SJSA1 (cell line): ENCODE measurements at places on chromosomes 5 and 9.

DNA sequence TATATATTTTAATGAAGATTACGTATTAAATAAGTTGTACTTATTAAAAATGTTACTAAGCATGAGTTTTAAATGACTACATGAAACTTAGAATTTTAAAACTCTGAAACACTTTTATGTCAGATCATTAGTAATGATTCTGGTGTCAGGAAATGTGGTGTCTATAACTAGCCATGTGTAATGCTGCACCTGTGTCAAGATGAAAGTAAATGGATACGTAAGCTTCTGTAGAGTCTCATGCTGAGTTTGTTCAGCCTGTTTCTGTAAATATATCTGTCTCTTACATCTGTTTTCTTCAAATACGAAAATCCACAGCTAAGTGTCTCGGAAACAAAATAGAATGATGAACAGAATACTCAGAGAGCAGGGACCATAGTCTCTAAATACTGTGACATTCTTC, 278.0 kb upstream of the SMC2 start:
- DNase-seq = no peak

DNA sequence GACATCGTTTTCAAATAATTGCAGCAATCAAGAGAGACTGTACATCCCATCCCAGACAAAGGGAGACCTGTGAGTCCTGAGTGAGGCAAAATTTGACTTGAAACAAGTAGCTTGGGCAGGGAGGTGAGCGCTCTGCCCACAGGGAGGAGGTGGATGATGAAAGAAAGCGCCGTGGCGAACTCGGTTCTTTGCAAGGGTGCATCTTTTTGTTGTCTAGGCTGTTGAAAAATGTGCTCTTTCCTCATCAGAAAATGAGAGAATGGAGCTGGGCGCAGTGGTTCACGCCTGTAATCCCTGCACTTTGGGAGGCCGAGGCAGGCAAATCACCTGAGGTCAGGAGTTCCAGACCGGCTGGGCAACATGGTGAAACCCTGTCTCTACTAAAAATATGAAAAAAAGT, 150.5 kb downstream of the GAPVD1 start:
- DNase-seq = no peak

DNA sequence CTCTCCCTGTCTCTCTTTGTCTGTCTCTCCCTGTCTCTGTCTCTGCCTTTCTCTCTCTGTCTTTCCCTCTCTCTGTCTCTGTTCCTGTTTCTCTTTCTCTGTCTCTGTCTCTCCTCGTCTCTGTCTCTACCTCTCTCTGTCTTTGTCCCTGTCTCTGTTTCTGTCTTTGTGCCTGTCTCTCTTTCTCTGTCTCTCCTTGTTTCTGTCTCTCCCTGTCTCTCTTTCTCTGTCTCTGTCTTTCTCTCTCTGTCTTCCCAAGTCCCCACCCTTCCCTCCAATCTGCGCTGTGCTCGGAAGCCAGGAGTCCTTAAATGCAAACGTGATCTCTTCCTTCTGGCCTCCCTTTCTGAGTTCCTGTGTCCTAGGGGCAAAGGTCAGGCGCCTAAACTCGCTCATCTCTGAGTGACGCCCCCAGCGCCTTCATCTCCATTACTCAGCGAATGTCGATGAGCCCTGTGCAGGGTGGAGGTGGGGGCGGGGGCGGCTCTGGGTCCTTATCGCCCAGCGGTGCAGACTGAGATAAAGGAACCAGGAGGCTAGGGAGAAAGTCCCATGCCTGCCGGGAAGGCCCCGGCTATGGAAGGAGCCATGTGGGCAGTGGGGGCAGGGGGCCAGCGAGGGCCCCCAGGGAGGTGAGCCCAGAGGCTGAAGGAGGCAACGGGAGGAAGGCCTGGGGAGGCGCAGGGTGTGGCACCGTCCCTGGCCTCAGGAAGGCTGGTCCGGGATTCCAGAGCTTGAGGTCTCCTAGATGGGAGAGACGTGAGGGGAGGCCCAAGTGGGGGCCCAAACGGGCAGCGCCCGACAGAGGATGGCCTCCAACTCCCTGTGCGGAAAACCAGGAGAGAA, 1.5 kb upstream of the SLC6A19 start:
- DNase-seq = no peak

- no peak for DNase-seq
Observed at GRCh38 chr5:139974661-139975060, 68.4 kb downstream of the NRG2 start.
